ENCODE measurements at places on chromosomes 1 and 21.
A peak's percentile ranks its signal among the peaks of the same experiment; 100 is the strongest.

DNA sequence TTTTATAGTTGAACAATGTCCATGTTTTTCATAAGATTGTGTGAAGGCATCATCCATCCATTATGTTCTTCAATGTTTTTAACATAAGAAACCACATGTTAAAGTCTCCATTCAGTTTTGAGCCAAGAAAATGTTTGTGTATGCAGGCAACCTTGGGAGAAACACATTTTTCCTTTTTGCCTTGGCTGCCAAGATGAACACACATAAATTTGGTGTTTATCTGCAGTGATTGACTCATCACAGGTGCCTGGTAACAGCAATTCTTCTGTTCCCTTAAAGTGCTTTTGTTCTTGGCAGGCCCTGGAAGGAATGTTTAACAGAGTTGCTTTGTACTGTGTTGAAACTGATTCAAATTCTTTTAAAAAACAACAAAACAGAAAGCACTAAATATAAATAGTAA is 709.9 kb upstream of the ADGRL4 start:
- DNase-seq = peak; percentile 5

GRCh38 chr1:18662286-18662639 is 31.6 kb downstream of the PAX7 start:
- no peak for DNase-seq

GRCh38 chr1:10575616-10576015 is 100.9 kb downstream of the PEX14 start:
- DNase-seq = peak; percentile 85

- DNase-seq = no peak
Observed at GRCh38 chr1:37016121-37016520, 18.2 kb downstream of the GRIK3 start.

DNA sequence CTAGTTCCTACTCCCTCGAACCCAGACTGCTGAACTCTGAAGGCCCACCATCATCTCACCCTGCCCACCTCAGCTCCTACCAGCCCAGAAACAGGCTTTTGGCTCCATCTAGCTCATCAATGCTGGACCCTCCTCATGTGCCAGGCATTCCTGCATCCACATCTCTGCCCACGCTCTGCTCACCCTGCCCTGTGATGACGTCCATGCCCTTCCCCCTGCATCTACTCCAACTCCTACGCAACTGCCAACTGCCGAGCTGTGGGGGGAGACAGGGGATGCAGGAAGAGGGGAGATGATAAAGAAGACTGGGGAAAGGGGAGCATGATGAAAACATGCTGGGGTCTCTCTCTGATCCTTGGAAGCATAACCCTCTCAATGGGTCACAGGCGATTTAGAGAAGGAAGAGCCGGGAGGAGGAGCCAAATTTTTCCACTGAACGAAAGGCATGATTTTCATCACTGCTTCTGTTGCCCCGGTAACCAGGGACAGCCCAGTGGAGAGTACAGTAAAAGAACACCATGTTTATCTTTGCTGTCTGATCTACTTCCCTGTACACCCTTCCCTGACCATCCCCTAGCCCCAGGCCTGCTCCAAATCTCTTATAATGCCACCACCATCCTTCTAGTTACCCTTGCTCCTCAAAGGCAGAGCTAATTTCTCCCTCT is 44.3 kb downstream of the CD34 start:
- DNase-seq = no peak

GRCh38 chr1:231546693-231547092 is 18.2 kb downstream of the TSNAX start:
- no peak for DNase-seq

DNA sequence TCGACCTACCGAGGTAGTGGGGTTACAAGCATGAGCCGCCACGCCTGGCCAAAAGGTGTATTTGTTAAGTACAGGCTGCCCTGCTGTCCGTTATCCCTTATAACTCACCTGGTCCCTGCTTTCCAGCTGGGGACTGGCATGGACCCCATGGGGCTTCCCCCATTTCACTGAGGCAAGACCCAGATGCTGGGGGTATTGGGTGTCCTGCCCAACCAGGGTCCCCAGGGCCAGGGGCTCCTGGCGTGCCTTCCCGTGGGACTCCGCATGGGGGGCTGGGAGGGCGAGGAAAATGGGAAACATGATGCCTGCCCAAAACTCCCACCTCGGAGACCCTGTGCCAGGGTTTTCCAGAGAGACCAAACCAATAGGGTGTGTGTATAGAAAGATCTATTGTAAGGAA is 64.4 kb downstream of the FAAP20 start:
- DNase-seq = no peak

- DNase-seq = peak; percentile 32
Observed at GRCh38 chr21:37784591-37785318, 131.5 kb downstream of the KCNJ6 start.

GRCh38 chr21:42818328-42818749 is 61.0 kb downstream of the WDR4 start:
- DNase-seq = peak; percentile 32

DNA sequence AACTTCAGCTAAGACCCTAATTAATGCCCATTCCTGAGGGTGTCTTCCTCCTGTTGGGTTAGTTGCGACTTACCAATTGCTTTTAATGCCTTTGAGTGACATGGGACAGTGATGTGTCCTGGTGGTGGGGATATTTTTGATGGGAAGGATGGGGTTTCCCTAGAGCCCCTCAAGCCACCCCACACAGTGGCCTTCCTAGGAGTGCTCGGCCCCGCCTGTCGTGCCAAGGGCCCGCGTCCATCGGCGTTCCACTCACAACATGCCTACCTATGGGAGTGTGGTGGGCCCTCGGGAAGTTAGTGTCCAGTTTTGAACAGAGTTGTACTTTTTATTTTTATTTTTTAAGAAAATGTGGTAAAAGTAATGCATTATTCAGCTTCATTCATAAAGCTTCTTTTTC is 50.1 kb upstream of the TSPAN2 start:
- no peak for DNase-seq

GRCh38 chr1:51048021-51048420 is 54.0 kb upstream of the C1orf185 start:
- no peak for DNase-seq

DNA sequence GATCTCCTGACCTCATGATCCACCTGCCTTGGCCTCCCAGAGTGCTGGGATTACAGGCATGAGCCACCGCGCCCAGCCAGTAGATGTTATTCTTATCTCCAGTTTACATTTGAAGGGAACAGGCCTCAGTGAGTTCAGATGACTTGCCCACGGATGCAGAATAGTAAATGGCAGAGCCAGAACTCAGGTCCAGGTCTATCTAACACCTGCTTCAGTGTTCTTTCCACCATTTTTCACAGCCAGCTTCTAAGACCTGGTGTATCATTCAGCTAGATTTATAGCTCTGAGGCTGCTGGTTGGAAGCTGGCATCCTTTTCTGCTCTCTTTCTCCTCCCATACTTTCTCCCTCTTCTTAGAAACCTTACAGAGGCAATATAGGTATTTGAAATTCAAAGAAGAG is 10.8 kb downstream of the FABP3 start:
- DNase-seq = no peak

GRCh38 chr1:8133657-8134430 is 107.7 kb upstream of the ERRFI1 start:
- peak; percentile 80 for DNase-seq

- no peak for DNase-seq
Observed at GRCh38 chr21:34034369-34035014, 38.9 kb upstream of the MRPS6 start.

- no peak for DNase-seq
Observed at GRCh38 chr1:199854686-199855321, 172.7 kb upstream of the NR5A2 start.

DNA sequence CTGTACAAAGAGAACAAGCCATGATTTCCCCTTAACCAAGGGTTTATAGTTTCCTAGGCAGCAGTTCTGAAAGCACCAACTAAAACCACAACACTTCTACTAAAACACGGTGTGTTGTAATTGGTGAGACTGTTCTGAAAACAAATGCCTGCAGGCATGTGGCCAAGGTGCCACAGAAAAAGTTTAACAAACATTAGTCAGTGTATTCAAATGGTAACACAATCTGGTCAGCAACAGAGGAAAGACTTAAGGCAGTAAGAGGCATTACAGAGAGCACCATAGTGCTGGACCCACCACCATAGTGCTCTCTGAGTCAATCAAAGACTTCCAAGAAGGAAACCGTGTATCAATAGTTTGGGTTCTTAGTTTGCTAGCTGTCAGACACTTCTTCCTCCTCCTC is 16.7 kb downstream of the SNIP1 start:
- DNase-seq = peak; percentile 26

DNA sequence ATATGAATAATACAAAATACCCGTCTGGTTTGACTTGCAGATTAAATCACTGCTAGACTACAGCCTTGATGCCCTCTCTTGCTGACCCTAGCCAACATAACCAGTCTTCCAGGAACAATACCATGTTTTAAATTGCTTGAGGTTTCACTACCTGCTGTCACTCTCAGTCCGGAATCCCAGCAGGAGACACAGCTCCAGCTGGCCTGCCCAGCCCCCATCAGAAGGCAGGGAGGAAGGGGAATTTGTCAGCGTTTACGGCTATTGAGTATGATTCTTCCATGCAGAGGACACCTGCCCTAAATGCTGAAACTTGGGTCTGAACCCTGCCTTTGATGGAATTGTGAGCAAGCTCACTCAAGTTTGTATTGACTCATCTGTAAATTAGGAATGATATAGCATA is 33.0 kb downstream of the ZNF496 start:
- no peak for DNase-seq

DNA sequence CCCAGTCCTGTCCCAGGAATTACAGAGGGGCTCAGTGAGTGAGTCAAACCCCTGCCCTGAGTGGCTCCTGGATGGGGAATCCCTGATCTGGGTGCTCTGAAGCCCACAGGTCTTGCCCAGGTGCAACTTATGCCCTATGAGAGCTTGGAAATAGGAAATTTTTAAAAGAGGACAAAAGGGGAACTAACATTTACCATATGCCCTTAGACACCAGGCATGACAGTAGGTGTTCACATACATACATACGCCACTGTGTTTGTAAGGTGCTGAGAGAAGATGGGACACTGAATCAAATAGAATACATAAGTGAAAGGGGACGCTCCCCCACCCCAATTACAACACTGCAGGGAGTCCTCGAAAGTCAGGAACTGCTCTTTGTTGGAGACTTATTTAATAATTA is 1.4 kb downstream of the CFAP45 start:
- DNase-seq = no peak

GRCh38 chr1:170460414-170461155 is 71.4 kb upstream of the GORAB start:
- no peak for DNase-seq

- no peak for DNase-seq
Observed at GRCh38 chr1:244383278-244383884, 68.3 kb downstream of the ADSS2 start.

DNA sequence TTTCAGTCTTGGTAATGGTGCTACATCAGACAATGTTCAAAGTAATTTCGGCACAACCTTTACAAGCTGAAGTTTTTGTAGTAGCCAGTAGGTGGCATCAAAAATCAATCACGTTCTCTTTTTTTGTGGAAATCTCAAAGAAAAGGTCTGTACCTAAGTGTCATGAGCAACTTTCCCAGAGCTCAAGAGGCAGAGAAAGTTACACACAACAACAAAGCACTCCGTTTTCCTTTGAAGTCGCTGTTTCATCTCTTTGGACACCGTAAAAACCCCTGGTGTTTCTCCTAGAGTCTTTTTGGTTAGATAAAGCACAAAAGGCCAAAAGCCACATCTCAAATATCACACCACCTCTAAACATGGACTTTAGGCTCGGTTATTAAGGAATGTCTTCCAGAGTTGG is 131.6 kb downstream of the LHX8 start:
- DNase-seq = peak; percentile 15

DNA sequence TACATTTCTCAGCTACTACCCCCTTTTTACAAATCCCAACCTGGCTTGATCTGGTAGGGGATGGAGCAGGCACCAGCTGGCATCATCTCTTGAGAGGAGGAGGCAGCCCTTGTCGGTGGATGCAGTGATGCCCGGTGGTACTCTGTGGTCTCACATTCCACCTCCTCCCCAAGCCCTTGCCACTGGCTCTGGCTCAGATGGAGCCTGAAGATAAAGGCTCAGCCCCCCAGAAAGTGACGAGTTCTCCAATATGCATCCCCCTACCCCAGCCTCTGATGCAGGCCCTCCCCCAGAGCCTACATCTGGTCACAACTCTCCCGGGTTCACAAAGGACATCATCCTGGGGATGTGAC is 3.8 kb upstream of the GOLT1A start:
- DNase-seq = no peak

DNA sequence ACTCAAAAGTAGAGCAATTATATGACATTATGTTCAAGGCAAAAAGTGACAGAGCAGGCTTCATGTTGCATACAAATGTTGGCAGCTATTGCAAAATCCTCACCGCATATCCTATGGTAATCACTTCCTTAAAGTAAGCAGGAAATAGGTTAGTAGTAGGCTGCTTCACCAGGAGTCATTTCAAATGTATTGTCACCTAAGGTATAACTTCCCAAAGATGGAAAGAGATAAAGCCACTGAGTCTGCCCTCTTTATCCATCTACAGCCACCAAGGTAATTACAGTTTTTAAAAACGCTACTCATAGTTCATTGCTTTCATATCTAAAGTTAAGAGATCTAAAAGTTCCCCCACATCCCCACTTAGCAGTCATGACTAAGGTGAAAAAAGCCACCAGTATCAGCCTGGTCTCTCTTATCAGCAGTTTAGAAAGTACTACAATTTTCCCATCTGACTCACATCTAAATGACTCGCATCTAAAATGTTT is 31.6 kb upstream of the UBE2U start:
- DNase-seq = peak; percentile 55

DNA sequence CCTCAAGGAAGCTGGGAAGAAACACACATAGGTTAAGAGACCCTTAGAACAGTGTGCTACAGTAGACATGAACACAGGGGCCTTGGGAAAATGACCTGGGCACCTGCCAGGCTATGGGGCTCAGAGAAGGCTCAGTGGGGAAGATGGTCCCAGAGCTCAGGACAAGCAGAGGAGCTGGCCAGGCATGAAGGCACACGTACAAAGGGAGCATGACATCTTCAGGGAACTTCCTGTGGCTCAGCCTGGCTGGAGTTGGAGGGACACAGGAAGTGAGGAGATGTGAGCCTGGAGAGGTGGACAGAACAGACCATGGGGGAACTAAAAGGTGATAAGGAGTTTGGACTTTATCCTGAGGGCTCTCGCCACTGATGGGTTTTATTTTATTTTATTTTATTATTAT is 3.8 kb upstream of the SLC50A1 start:
- no peak for DNase-seq

GRCh38 chr1:106290805-106291501 is 765.5 kb upstream of the PRMT6 start:
- DNase-seq = no peak
